ENCODE measurements at places on chromosomes 4 and X.

GRCh38 chr4:42541647-42542046 is 115.3 kb downstream of the ATP8A1 start:
- no peak for DNase-seq

- DNase-seq: no peak
Measured at GRCh38 chrX:108332281-108332680, 105.9 kb downstream of the COL4A6 start.

- DNase-seq: peak; percentile 46
Measured at GRCh38 chrX:71650333-71650969, 16.9 kb upstream of the LOC101059915 start.

GRCh38 chr4:1259966-1260365 is 11.0 kb upstream of the CTBP1 start:
- no peak for DNase-seq

DNA sequence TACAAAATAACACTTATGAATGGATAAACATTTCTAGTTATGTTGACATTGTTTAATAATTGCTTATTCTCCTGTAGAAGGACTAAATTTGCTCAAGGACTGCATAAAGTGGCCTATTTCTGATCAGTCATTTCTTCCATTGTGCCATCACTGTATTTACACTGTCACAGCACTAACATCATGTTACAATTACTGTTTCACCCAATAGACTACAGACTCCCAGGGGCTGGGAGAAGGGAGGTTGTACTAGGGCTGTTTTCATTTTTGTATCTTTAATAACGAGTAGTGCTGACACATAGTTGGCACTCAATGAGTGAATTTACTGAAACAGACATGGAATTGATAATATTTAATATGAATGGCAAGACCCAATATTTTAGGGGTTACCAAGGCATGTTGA is 139.5 kb downstream of the SLC10A7 start:
- DNase-seq: no peak

DNA sequence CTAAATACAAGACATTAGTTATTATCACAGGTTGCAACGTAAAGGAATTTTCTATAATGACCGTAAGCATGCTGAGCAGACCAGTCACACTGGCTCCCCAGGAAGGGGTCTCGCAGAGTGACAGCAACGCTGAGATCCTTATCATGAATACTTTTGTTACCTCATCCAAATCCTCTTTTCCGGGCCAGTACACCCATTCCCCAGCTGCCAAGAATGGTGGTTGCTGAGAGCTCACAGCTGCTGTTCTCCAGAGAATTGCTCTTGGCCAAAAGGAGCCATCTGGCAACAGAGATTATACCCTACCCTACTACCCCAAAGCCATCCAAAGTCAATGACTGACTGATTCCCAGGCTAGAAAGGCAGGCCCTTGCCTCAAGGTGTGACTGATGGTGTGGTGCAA is 91.6 kb downstream of the FUNDC1 start:
- no peak for DNase-seq

GRCh38 chrX:23726191-23726590 is 16.9 kb downstream of the ACOT9 start:
- no peak for DNase-seq

- DNase-seq: no peak
Measured at GRCh38 chr4:38060829-38061431, 100.7 kb downstream of the PTTG2 start.

DNA sequence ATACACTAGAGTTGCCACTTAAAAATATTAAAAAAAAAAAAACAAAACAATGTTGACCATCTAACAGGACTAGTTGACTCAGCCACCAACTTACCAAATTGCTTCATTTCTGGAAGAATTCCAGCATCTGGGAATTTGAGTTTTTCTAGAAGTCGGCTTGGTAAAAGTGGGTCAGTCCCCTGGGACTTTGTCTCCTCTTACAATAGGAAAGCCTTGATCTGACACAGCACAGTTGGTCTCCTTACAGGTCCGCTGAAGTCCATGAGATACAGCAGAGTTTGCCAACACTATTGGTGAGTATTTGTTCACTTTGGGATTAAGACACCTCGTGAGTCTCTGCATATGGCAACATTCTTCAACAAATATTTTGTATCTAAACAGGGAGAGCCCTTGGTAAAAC is 18.2 kb upstream of the DDIT4L start:
- no peak for DNase-seq

- DNase-seq: no peak
Measured at GRCh38 chrX:69185141-69185540, 19.9 kb upstream of the PJA1 start.

- no peak for DNase-seq
Measured at GRCh38 chrX:135625995-135626394, 87.4 kb upstream of the CT45A1 start.

DNA sequence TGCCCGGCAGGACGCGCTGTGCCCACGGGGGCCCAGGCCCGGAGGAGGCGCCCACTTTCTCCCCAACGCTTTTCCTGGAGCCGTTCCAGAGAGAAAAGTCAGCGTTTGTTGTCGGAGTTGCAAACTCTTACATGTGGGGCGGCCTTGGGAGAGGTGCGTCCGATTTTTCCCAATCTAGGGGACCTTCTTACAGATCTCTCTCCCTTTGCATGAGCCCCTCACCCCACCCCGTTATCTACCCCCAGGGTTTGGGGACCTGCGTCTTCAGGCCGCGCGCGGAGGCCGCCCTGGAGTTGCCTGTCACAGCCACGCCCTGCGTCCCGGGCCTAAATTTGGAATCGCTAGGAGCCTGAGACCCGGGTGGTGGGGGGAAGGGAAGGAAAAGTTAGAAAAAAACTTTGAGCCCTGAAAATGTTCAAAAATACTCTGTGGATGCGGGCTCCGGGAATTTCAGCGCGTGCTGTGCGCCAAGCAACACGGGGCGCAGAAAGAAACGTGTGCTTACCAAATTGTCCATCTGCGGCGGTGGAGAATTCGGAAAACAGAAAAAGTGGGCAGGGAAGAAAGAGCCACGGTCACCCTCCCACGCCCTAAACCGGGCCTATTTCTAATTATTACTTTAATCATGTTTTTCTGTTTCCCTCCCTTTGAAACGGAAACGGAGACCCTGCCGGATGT is 587 bp downstream of the CD99 start:
- no peak for DNase-seq

DNA sequence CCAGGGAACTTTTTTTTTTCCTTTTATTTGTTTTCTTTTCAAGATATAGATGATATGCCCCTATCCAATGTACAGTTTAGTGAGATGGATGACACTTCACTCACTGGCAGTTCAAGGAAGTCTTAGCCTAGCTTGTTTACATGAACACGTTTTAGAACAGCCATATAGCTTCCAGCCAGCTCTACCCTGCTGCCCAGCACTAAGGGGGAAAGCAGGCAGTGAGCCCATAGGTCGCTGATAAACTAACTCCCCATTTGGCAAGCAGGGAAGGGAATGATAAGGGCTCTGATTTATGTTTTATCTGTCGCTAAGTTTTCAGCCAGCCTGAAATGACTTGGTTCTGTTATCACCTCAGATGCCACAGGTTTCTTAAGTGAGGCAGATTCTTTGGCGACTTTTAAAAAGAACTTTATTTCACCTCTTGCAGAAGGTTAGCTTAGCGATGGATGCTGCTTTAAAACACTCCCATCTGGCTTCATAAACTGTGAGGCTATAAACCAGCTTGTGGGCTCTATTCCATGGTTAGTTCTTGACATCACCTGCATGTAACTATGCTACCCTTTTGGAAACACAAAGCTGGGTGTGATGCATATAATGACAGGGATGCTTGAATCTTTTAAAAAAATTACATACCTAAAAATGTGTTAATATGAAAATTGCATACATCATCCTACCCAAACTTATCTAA is 348.4 kb downstream of the FBXO8 start:
- DNase-seq: no peak

- no peak for DNase-seq
Measured at GRCh38 chrX:52422884-52423283, 54.1 kb downstream of the XAGE2 start.

- no peak for DNase-seq
Measured at GRCh38 chr4:36590343-36590742, 308.9 kb downstream of the DTHD1 start.

GRCh38 chr4:5826437-5827107 is 66.3 kb downstream of the CRMP1 start:
- DNase-seq: no peak

DNA sequence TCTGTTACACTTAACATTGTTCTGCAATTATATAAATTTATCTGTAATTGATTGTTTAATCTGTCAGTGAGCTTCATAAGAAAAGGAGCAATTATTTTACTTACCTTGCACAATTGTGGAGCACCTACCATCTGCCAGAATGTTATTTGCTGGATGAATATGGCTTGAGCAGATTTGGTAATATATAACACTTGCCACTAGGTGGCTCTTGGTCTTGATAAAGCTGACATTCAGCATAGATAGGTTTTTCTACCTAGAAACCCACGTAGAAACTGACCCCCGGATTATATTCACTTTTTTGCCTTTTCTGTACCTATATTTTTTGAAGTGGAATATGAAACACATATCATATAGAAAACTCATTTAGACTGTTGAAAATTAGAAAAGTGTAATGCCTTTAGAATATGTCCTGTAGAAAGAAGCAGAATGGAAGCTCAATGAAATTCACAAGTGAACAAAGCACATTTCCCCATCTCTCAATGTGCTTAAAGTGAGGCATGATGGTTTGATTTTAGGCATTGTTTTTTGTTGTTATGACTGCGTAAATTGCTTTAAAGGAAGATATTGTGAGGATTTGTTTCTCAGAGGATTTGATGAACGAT is 9.5 kb downstream of the RBPJ start:
- DNase-seq: peak; percentile 69

DNA sequence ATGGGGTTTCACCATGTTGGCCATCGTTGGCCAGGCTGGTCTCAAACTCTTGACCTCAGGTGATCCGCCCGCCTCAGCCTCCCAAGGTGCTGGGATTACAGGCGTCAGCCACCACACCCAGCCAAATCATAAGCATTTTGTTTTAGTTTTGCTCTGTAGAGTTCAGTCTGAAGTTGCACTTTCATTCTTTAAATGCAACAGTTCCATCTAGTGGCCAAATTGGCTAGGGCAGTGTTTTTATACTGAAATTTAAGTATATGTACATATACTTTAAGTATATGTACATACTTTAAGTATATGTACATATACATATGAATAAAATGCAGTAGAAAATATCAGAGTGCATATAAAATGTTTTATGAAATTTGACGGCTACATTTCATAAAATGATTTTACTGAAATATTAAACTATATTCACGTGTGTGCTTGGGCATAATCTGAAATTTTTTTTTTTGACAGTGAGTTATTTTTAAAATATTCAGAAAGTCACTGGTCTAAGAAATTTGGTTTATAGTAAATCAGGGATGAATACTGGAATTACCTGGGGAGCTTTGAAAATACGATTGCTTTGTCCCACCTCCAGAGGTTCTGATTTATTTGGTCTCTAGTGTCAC is 145.5 kb downstream of the NWD2 start:
- DNase-seq: peak; percentile 67

DNA sequence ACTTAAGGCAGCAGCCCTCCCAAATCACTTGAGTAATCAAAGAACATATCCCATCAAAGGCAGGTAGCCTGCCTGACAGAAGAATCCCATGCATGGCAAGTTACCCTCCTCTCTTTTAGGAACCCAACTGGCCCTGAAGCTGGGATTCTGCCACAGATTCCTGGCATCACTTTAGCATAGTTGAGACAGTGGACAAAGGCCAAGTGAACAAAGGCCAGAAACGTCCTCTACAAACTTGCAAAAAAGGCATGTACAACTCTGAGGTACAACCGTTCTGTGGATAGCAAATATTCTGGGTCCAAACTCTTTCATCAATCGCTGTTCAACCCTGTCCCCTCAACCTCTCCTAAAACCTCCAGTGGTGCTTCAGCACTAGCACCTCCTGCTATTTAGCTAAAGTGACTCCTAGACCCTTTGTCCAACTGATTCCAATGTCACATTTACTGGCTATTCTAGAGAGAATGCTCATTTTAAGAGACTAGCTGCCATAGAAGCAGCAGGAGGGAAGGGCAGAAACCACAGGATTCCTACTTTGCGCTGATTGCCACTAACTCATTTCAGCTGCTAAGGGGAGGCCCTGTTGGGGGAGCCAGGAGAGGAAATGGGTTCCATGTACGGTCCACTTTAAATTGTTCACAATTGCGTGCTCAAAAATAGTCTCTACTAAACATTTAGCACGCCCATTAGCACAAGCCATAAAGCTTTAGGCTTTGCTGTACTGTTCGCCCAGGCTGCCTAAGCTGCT is 105.9 kb downstream of the SHROOM4 start:
- DNase-seq: no peak

- no peak for DNase-seq
Measured at GRCh38 chr4:40987151-40987550, 227.2 kb downstream of the APBB2 start.

DNA sequence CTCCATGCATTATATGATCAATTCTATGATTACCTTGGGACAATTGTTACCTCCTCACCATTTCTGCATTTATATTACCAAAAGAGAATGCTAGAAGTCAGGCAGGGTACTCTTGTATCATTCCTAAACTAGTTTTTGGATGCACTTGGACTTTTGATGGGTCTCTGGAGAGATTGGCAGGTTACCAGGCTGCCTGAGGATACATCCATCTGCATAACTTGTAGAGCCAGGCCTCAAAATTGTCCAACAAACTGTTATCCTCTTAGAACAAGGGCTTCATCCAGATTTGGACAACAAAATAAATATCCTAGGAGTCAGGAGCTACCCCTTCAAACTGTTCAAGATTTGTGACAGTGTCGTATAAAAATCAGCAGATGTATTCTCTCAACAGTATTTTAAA is 326.1 kb downstream of the IL15 start:
- DNase-seq: no peak

GRCh38 chr4:48078862-48079655 is 55.0 kb downstream of the TXK start:
- no peak for DNase-seq

DNA sequence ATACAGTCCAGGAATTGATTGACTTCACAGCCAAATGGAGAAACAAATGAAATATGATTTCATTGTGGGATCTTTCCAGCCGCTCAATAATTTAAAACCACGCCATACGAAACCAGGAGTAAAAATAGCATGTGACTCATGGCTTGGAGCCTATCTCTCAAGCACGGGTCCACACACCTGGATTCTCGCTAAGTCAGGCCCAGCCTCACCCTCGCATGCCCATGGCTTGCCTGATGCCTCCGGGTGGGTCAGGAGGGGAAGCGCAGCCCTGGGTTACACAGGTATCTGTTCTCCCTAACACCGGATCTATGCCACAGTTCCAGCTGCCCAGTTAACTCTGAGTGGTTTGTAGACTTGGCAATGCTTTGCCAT is 5.6 kb upstream of the ABLIM2 start:
- DNase-seq: no peak
